HTR-8/SVneo (cell line): ENCODE measurements at places on chromosomes 7 and 10.

DNA sequence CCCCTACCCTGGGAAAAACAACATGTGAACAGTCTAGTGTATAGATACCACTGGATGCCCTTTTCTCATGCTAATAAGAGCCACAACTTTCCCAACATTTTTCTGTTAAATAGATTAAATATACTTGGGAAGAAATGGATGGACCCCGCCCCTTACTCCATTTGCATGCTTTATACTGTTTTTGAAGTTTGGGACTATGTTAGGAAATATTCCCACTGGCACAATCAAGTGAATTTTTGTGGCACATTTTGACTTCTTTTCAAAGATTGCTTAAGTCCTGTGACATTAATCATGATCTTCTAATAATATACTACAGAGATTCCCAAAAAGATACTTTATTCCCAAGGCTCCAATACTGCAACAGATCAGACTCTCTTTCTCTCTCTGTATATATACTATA, 216.6 kb downstream of the TWIST1 start:
- no peak for DNase-seq

GRCh38 chr7:151427705-151428377, 12.1 kb downstream of the CRYGN start:
- DNase-seq, result no peak

DNA sequence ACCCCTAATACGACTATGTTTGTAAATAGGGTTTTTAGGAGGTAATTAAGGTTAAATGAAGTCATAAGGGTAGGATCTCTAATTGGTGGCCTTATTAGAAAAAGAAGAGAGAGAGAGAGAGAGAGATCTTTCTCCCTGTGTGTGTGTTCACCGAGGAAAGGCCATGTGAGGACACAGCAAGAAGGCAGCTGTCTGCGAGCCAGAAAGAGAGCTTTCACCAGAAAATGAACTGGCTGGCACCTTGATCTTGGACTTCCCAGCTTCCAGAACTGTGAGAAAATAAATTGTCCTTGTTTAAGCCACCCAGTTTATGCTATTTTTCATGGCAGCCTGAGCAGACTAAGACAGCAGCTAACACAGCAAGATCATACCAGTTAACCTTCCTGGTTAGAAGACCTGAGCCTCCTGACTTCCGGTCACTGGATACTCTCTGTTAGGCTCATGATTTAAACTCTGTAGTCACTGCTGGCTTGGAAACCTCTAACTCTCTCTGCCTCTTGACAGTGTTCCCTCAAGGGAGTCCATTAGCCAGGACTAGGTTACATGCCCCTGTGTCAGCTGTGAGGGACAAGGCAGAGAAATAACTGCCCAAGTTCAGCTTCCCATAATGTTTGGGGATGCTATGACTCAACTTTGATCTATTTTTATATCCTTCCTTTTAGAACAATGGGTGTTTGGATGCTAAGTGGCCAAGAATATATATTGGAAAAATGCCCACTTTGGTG, 102.3 kb downstream of the DYNC1I1 start:
- no peak for DNase-seq

GRCh38 chr7:2689951-2690705, 2.1 kb downstream of the AMZ1 start:
- peak; percentile 68 for DNase-seq

DNA sequence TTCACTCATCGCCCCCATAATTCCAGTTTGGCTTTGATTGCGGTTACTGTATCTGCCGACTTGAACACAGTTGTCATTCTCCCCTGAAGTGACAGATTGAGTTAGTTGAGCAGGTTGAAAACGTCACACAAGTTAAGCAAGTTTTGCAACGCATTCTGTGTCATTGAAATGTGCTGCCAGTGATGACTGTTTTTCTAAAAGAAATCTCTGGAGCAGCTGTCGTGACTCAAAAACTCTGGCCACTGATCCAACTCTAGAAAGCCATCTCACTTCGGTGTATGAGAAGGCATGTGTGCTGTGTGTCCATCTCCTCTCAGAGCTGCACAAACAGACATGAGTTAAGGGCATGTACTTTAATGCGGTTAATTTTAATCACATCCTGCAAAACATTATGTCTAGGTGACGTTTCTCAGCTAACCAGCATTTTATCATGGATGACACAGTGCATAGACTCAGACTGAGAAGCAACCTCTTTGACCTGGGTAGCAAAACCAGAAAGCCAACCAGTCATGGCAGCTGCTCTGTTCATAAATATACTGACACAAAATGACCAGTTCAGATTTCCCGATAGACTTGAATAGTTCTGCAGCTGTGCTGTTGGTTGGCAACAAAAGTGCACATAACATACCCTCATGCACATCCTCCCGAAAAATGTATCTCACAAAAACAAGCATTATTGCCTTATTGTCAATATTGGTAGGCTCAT, 69.3 kb downstream of the CSTF2T start:
- DNase-seq, result no peak

DNA sequence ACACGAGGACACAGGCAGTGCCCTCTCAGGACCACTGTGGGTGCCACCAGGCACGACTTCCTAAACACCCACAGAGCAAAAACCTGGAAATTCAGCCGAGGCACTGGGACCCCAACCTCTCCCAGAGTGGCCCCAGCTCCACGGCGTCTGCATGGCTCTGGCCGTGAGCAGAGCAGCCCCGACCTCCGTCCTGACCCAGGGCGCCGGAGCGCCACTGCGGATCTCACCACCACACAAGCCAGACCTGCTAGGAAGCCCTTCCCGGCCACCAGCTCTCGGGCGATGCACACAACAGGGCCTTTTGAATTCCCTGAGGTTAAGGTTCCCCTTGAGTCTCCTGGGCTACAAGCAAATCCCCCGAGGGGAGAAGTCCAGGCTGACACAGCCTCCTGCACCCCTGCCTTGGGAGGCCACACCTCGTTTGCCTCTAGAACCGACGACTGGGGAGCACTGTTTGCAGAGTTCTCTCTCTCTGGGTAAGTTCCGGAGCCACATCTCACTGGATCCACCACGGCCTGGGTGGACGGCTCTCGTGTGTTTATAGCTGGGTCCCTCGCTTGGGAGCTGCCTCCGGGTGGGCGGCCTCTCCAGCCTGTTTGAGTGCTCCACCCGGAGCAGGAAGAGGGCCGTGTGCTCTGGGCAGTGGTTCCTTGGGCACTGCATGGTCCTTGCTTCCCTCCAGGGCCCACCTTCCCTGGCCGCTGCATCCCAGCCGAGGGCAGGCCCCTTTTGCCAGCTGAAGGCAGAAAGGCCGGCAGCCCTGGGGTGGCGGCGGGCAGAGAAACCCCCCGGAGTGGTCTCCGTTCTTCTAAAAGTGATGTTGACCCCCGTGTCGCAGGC, 15.5 kb upstream of the PSMG3 start:
- DNase-seq, result no peak

DNA sequence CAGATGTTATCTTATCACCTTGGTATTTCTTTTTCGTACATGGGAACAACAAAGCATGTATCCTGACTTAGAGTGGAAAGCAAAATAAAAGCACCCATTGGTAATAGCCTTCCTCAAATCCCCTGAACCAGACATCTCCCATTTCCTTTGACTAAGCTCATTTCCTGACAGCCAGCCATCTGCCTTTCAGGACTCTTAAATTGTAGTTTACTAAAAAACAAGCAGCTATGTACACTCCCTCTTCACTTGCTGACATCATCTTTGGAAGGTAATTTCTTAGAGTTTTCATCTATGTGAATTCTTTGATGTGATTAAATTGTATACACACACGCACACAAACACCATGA, 40.7 kb downstream of the ARL4A start:
- DNase-seq, result no peak

DNA sequence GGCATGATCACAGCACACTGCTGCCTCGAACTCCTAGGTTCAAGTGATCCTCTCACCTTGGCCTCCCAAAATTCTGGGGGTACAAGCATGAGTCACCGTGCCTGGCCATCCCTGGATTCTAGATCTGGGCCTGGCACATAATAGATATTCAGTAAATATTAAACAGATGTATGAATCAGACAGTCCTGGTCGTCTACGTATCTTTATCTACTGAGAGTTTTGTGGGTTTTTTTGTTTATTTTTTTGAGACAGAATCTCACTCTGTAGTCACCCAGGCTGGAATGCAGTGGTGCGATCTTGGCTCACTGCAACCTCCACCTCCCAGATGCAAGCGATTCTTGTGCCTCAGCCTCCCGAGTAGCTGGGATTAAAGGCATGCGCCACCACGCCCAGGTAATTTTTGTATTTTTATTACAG, 24.3 kb upstream of the ITGB1 start:
- DNase-seq, result no peak

DNA sequence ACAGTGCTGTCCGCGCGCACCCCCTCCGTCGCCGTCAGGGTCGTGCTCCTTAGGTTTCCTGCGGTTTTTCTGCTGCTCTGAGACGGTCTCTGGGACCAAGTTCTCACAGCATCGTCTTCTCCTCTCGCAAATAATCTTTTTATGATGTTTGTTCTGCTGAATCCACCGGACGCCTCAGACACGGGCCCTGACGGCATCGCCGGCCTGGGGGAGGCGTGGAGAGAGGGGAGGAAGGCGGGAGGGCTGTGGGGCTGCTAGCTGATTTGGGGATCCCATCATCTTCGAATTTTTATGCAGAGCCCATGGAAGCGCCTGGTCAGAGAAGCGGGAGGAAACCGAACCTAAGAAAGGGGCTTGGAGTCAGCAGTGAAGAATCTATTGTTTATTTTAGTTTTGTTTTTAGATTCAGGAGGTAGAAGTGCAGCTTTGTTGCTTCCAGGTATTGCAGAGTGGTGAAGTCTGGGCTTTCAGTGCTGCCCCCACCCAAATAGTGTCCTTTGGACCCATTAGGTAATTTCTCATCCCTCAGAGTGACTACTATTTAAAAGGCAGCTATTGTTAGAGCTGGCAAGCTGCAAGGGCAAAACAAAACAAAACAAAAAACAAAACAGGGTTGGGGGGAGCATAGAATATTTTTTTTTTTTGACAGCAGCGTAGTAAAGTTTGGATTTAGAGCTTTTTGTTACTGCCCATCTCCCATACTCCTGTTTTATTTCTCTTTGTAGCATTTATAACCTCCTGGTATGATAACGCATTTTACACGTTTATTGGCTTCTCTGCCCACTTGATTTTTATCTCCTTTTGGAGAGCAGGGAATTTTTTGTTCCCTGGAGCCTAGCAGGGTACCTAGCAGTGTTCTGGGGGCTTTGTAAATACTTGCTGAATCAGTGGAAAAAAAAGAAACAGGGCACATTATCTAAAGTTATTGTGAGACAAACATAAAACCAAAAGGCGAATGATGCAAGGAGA, 92.6 kb downstream of the SPAG6 start:
- DNase-seq, result peak; percentile 26

GRCh38 chr7:151425670-151426440, 14.1 kb downstream of the CRYGN start:
- no peak for DNase-seq

- no peak for DNase-seq
Measured at GRCh38 chr7:149462101-149462520, 1.2 kb upstream of the ZNF777 start.

- DNase-seq, result no peak
Measured at GRCh38 chr10:70967591-70968587, 79.5 kb upstream of the PCBD1 start.

GRCh38 chr7:101680406-101681145, 51.5 kb upstream of the MYL10 start:
- no peak for DNase-seq

DNA sequence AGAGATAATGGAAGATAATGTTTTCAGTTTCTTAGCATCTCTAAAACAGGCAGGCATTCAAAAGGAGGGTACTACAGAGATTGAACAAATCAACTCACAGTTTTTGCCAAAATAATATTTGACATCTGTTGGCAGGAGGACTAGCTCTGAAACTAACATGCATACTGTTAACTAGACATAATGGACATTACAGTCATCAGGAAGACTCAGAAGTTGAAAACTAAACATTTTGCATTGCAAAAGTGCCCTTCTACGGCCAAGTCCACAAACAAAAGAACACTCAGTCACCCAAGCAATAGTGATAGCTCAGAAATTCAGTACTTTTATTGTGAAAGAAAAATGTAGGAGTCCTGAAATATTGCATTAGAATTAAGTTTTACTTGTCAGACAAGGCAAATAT, 399.0 kb downstream of the HGF start:
- DNase-seq, result no peak

- no peak for DNase-seq
Measured at GRCh38 chr10:122990278-122990677, 10.1 kb downstream of the PSTK start.

DNA sequence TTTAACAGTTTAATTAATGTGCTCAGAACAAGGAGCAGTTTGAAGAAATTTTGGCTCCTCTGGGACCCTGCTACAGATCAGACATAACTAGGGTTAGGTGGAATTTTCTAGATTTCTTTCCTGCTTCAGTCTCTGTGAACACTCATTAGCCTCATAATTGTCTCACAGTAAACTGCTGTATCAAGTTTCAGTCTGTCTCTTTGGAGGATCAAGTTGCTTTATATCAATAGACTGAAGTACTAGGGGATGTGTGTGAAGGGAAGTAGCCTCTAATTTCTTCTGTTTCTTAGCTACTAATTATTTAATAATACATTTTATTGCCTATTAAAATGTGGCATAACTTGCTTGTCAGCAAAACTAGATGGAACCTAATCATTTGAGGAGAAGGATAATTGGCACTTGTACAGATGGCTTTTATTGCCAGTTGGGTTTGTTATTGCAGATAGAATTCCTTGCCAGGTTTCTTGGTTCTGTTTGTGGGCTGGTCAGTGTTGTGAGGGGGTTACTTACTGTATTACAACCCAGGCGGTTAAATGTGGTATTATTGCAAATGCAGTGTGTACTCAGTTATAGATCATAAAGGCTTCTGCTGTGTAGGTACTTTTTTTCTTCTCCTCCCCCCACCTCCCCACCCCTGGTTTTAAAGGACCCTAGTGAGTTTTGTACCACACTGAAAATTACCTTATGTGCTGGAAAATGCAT, 758.0 kb downstream of the AUTS2 start:
- no peak for DNase-seq
